Activated naive CD4-positive, alpha-beta T cell treated with anti-CD3 and anti-CD28 coated beads, Interleukin-2, amount 50 U/mL, for 72 hours (primary cell): ENCODE measurements at places on chromosomes 1 and 21. TPM values are rescaled to one million over a fixed set of nuclear protein-coding genes. Genes with fewer than 3 reads are reported as not detected.

GRCh38 chr1:118113261-118113660 is 71.8 kb downstream of the SPAG17 start:
- no peak for DNase-seq

Gene TSSK3
- total RNA-seq: 1.7 TPM

Gene C1orf226
- 0.14 TPM for total RNA-seq

GRCh38 chr1:97433824-97434177 is 487.0 kb downstream of the DPYD start:
- no peak for DNase-seq

DNA sequence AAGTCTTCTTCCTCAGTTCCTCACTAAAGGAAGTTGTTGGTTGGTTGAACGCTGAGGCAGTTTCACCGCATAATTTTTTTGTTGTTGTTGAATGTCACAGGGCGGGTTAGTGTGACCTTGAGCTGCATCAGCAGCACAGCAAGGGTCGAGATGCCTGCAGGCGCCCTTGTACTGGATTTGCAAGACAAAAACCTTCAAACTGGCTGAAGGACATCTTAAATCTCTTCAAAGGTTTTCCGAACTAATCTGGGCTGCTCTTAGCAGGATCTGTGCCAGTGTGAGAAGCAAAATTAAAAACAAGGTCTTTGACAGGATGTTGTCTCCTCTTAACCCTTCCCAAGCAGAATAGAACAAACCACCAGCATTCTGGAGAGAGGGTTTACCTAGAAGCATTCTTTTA is 59.4 kb downstream of the NRIP1 start:
- DNase-seq: no peak

DNA sequence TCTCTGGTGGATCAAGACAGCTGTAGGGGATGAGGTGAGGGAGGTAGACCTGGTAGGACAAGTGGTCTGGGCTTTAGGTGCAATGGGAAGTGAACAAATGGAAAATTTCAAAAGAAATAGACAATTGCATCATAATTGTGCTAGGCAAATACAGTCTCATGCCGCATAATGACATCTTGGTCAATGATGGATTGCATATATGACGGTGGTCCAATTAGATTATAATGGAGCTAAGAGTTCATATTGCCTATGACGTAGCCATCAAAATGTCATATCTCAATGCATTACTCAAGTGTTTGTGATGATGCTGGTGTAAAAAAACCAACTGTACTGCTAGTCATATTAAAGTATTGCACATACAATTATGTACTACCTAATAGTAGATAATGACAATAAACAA is 19.0 kb downstream of the KCNK2 start:
- DNase-seq: no peak

Gene XCL1
- total RNA-seq: 5.9 TPM
